ENCODE measurements at places on chromosomes 3 and 15.

GRCh38 chr15:85440451-85440850, 60.0 kb downstream of the AKAP13 start:
- ATAC-seq: peak; percentile 58

- no peak for ATAC-seq
Measured at GRCh38 chr15:84856731-84857417, 27.6 kb upstream of the SLC28A1 start.

- no peak for ATAC-seq
Measured at GRCh38 chr3:50369012-50369670, 9.8 kb upstream of the TMEM115 start.

- ATAC-seq: no peak
Measured at GRCh38 chr3:154818676-154819255, 261.4 kb upstream of the MME start.

DNA sequence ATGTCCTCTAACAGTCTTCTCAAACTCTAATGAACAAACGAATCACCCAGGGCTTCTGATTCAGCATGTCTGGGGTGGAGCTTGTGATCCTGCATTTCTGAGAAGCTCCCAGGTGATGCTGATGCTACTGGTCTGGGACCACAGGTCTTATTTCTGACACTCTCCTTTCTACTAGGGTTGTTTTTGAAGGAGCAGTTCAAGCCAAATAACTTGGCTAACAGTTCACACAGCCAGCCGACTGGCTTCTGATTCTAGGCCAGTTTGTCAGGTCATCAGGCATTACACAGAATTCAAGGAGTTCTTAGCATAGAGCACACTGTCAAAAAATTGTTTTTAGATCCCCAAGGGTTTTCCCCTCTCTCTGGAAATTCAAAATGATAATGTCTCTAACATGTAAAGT, 100.7 kb downstream of the TIGIT start:
- ATAC-seq: no peak

DNA sequence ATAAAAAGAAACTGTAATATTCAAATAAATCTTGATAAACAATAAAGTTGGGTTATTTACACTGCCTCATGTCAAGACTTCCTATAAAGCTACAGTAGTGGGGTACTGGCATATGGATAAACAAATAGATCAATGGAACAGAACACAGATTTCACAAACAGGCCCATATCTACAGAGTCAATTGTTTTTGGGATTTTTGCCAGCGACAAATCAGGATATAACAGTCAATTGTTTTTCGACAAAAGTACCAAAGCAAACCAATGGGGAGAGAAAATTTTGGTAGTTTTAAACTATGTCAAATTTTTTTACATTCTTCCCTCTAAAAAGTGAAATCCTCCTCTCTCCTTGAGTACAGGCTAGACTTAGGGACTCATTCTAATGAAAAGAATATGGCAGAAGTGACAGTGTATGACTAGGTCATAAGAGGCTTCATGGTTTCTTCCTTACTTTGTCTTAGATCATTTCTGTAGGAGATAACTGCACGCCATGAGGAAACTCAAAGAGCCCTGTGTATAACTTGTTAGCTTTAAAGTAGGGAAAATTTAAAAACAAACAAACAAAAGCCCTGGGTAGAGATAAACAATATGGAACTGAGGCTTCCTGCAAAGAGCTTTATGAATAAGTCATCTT, 16.9 kb downstream of the IP6K1 start:
- no peak for ATAC-seq

GRCh38 chr3:101170062-101170771, 150.2 kb downstream of the IMPG2 start:
- ATAC-seq: no peak

GRCh38 chr3:54691289-54691771, 236.5 kb downstream of the LRTM1 start:
- no peak for ATAC-seq

- ATAC-seq: no peak
Measured at GRCh38 chr15:101133751-101134261, 118.0 kb downstream of the CHSY1 start.

DNA sequence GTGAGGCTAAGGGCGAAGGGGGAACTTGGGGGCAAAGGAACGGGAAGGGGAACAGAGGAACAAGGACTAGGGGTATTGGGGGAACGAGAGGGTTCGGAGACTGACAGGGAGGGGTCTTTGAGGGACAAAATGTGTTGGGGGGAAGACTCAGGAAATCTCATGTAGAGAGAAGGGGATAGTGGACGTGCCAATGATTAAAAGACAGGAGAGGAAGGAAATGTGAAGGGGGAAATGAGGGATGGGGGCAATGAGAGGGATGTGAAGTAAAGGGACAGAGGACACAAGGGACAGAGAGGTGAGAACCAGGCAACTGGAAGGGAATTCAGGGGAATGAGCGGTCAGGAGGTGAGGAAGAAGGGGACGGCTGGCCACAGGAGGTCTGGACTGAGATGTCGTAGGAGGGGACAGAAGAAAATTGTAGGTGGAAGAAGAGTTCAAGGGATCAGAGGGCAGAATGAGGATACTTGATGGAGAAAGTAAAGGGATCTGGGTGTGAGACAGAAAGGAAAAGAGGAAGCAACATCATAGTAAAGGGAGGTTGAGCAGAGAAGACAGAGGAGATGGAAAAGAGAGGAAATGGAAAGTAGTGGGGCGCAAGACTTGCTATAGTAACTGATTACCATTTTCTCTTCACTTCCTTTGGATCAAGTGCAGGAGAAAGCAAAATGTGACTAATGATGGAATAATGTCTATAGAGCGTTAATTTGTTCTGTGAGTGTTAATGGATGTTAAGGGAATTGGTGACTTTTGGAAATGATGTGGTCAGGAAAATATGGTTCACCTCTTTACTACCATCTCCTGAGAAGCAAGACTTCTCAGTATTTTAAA, 749 bp downstream of the RAB8B start:
- ATAC-seq: no peak

- peak; percentile 60 for ATAC-seq
Measured at GRCh38 chr3:195549931-195550519, 6.9 kb upstream of the PPP1R2 start.

GRCh38 chr3:71153713-71154112, 429.8 kb downstream of the FOXP1 start:
- ATAC-seq: no peak

DNA sequence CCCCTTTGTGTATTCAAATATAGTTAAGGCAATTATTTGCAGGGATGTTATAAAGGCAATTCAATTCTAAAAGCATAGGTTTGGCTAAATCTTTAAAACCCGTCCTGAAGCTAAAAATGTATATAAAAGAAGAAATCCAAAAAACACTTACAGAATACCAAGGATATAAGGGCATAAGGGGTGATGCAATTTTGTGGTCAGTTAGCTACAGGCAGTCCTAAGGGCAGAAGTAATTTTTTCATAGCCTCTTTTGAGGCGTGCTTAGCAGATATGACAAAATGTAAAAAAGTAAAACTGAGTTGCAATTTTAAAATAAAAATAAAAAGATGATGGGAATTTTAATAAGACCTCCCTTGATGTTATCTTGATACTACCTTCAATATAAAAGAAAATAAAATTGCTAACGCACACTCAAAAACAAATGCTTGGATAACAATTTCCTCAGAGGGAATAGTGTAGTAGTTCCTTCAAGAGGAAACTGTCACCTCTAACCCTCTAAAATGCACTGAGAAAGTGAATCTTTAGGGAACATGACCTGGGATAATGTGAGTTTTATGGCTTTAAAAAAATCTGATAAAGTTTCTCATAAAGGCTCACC, 104.2 kb downstream of the MYH15 start:
- ATAC-seq: no peak

GRCh38 chr15:96038650-96039049, 291.9 kb upstream of the NR2F2 start:
- no peak for ATAC-seq

DNA sequence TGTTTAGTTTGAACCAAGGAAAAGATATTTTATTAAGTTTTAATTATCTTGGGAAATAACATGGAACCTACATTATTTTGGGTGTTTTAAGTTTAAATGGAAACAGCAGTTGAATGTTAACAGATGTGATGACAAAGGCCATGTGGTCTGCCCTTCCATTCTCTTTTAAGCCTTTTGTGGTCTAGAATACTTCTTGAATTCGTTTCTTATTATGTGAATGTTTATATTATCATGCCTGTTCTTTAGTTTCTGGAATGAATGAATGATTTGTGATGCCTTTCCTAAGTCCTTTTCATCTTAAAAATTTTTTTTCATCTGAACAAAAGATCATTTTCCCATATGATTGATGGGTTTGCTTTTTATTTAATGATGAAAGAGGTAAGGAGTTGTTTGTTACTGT, 44.6 kb downstream of the SNRK start:
- no peak for ATAC-seq
